ENCODE measurements at places on chromosomes 5 and 9. TPM values are rescaled to one million over a fixed set of nuclear protein-coding genes. Genes with fewer than 3 reads are reported as not detected.

The ACOT12 gene
- total RNA-seq = not detected

The PTGDS gene
- total RNA-seq = not detected

The PHYHD1 gene
- 5.0 TPM for total RNA-seq

DNA sequence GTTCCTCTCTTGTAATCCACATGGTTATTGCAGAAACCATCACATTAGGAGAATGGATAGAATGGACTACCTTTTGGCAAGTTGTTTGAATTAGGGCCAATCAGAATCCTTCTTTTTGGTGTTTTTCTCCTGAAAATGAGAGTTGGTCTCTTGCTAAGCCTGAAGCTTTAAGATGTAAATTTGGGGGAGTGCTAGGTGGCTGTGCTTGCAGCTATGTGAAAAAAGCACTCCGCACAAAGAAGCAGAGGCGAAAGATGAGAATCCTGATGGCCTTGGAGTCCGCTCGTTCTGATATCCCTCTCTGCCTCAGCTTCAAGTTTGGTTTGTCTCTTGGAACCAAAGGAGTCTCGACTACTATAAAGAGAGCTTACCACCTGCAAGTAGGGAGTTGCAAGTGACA lies 63.6 kb downstream of the INIP start:
- no peak for DNase-seq

- peak; percentile 37 for DNase-seq
These were observed 13.0 kb upstream of the ABLIM3 start for GRCh38 chr5:149128023-149128875.
